Inflammatory macrophage treated with lipopolysaccharide for 1 hour (primary cell): ENCODE measurements at places on chromosomes 11 and 22.
A peak's percentile ranks its signal among the peaks of the same experiment; 100 is the strongest.

DNA sequence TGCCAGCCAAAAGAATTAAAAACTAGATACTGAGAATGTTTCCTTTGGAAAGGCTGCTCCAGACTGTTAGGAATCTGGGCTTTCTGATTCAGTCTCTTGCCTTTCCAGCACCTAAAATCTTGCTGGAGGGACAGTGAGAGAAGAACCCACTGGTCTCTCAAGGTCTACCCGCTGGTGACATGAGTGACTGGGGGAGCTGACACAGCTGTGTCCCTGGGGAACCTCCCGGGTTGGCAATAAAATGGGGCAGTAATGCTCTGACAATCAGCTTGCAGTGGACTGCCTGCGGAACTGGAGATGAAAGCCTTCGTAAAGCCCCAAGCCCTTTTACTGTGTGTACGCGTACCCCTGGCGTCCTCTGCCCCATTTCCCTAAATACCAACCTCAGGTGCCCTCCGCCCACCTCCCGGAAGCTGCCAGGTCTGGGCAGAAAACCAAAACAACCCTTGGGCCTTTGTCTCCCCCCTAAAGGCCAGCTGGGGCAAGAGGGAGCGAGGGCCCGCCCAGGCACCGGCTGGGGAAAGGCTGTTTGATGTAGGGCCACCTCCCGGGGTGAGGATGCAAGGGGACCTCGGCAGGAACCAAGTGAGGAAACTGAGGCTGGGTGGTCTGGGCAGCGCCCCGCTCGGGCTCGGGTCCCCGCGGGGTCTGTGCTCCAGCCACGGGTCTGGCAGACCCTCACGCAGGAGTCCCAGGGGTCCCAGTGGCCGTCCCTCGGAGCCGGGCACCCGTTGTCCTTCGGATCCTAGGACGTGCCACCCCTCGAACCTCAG lies 741 bp downstream of the CARS1 start:
- DNase-seq: peak; percentile 10

DNA sequence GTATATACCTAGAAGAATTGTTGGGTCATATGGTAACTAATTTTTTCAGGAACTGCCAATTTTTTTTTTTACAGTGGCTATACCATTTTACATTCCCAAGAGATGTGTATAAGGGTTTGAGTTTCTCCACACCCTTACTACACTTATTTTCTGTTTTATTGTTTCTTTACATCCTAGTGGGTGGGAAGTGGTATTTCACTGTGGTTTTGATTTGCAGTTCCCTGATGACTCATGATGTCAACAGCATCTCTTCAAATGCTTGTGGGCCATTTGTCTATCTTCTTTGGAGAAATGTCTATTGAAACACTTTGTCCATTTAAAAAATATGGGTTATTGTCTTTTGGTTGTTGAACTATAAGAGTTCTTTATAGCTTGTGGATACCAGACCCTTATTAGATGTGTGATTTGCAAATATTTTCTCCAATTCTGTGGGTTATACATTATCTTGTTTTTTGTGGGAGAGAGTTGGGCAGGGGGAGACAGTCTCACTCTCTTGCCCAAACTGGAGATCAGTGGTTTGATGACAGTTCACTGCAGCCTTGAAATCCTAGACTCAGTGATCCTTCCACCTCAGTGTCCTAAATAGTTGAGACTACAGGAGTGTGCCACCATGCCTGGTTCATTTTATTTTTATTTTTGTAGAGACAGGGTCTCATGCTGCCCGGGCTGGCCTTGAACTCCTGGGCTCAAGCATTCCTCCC lies 30.3 kb upstream of the PISD start:
- DNase-seq: peak; percentile 46

DNA sequence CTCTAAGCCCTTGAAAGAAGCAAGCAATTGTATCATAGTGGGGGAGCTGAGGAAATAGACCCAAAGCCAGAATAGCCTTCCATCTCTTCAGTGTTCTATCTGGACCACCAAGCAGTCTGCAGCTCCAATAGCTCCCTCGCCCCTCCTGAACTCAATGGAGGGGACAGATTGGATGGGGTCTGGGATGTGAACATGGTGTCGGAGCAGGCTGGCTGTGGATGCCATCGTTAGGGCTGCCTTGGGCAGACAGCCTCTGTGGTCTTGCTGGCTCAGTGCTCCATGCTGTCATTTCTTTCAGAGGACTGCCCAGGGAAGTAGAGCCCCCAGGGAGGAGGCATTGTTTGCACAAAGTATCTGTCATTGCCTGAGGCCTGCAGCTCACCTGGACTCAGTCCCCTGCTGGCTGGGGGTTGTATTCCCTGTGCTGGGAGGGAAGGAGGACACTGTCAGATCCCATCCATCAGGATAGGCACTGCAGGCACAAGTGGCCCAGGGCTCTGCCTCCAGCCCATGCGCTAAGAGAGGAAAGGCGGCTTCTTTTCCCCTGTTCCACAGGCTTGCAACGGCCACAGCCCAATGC lies 537.7 kb downstream of the BUD13 start:
- DNase-seq: no peak

DNA sequence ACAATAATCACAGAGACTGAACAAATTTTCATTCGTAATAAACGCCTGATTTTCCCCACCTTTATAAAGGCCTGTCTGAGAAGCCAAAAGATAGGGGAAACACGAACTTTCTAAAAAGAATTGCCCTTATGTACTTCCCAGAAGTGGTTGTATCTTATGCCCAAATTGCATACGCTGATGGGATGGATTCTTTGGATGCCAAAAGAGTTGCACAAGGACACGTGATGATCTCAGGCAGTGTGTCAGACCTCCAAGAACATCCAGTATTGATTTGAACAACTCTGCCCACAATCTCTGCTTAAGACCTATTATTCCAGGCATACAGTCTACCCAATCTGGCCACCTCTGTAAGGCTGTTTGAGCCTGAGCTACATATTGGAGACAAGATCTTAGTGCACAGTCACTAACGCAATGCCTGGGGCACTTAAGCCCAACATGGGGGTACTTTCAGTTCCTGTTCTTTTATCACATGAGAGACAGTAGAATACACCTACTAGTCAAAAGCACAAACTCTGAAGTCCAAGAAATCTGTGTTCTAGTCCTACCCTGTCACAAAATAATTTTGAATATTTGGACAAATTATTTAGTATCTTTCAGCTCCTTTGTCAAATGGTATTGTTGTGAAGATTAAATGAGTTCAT lies 38.9 kb downstream of the OR10A6 start:
- no peak for DNase-seq

DNA sequence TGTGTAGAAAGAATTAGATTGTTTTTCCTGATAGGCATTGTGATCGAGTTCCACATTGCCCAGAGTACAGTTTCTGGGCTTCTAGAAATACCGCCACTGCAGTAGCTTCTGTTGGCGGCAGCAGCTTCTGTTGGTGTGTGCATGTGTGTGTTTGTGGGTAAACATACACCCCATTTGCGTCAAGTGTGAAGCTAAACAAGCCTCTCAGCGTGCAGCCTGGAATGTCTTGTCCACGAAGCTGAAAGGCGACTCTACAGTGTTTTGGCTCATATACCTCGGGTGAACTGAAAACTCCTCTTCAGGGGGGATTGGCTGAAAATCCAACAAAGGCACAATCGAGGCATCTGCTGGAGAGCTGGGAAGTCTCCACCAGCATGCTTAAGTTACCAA lies 112.0 kb upstream of the E2F8 start:
- no peak for DNase-seq

GRCh38 chr11:123469089-123469488 lies 39.0 kb downstream of the GRAMD1B start:
- DNase-seq: no peak

DNA sequence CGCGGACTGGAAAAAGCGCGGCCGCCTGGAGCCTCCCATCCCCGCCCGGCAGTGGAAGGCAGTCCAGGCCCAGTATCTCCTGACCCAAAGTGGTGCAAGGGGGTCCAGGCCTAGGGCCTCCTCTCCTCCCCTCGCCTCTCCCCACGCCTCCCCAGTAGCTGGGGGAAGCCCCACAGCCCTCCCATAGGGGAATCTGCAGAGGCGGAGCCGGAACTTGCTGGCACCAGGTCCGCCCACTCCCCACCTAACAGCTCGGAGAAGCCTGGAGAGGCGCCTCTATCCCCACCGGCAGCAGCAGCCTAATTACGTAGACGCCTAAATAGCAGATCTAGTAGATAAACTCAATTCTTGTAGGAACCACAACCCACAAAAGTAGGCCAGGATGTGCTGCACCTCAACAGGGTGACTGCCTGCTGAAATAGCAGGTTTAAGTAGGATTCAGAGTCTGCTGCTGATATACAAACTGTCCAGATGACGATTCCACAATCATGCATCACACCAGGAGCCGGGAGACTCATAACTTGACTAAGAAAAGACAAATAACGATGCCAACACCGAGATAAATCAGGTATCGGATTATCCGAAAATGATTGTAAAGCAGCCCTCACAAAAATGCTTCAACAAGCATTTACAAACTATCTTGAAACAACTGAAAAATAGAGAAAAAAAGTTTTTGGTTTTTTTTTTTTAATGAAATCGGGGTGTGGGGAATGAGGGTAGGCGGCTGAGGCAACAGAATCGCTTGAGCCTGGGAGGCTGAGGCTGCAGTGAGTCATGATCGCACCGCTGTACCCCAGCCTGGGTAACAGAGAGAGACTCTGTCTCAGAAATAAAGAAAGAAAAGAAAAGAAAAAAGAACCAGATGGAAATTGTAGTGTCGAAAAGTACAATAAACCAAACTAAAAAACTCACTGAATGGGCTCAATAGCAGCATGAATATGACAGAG lies 11.4 kb upstream of the BRD1 start:
- DNase-seq: peak; percentile 70

DNA sequence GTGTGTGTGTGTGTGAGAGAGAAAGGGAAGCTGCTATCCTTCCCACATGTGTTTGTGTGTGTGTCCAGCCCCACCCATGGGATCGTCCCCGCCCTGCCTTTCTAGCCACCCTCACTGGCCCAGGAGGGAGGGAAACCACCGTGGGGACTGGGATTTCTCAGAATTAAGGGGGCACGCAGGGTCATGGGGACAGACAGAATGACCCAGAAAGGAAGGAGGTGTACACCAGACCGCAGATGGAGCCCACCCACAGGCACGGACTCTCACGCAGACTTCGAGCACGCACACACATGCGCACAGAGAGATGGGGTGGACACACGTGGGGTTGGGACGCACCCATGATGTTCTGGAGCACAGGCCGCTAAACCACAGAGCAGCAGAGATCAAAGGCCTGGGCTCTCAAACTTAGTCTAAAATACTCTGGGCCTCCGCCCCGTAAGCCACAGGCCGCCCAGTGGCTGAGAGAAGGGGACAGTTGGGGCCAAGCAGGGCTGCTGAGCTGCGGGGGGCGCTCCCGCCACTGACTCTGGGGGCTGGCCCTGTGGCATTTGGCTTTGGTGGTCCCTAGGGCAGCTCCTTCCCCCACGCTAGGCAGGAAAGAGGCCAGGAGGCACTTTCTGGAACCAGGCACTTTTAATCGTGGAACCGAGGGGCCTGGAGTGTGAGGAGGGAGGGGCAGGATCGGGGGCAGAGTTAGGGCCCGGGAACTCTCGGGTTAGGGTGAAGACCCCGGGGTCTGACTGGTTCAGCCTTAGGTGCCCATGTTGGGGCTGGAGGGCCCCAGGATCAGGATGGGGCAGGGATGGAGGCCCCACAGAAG lies 1.5 kb downstream of the IFITM5 start:
- no peak for DNase-seq

DNA sequence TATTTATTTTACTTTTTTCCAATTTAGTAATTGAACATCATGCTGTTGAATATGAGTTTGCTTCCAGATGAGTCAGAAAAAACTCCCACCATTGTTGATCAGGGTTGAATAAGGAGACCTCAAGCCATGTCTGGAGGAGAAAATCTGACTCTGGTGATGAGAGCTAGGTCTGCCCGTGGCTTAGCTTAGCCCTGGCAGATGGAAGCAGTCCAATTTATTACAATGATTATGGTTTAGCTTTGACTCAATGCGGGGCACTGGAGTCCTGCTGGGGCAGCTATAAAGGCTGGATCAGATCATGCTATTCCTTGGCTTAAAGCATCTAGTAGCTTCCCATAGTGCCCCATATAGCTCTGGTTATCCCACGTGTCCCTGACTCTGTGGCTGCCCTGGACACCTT lies 506.5 kb downstream of the MN1 start:
- no peak for DNase-seq

DNA sequence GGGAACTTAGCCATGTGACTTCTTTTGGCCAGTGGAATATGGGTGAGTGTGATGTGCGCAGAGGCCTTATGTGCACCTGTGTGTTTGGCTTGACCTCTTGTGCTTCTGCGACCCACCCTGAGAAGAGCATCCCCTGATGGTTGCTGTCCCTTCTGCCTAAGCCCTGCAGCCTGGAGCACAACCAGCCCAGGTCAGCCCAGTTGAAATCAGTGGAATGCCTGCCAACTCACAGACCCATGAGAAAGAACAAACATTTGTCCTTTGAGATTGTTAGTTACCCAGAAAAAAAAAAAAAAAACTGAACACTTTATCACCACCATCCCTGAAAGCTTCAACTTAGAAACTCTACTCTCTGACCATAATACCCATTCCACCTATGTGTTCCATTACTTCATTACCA lies 38.5 kb downstream of the PAMR1 start:
- no peak for DNase-seq

- no peak for DNase-seq
Measured at GRCh38 chr22:25176799-25177198, 22.9 kb upstream of the CRYBB3 start.

- DNase-seq: no peak
Measured at GRCh38 chr11:26063915-26064314, 268.0 kb upstream of the ANO3 start.

DNA sequence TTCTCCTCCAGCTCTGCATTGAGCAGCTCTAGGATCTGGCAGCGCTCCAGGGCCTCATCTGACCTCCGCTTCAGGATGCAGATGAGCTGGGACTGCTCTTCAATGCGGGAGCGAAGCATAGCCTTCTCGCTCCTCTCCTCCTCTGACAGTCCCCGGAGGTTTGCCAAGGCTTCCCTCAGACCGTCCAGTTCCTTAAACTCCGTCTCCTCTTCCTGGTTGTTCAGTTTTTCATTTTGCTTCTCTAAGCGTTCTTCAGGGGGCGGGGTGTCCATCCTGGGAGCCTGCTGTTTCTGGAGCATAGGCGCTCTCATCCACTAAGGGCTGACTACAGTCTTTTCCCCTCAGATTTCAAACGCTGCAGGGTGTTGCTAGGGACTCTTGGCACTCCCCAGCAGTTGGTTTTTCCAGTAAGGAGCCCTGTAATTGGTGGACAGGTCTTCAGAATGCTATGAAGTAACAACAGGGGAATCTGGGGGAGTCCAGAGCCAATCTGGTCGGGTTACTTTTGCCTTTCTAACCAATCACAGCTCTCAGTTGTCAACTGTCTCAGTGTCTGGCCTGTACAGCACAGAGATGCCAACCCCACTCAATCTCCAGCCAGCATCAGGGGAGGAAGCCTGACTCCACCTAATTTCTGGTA lies at the start of gene CCDC89:
Gene CCDC89, minus strand, starts transcription at position 376 of the 640 bp plus-strand sequence. Its CDS starts 65 bp downstream, at position 311.
- DNase-seq: no peak
